Memory B cell (primary cell): ENCODE measurements at places on chromosomes 1 and 21.

GRCh38 chr1:77349275-77349674 is 67.5 kb downstream of the AK5 start:
- no peak for DNase-seq

DNA sequence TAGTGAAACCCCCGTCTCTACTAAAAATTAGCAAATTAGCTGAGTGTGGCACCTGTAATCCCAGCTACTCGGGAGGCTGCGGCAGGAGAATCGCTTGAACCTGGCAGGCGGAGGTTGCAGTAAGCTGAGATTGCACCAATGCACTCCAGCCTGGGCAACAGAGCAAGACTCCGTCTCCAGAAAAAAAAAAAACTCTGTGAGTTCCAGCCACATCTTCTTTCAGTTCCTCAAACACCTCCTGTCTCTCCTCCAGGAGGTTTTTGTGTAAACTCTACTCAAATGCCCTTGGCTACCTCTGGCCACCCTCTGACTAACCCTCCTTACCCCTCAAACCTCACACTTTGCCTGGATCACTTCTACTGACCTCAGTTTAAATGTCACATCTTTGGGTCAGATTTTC is 38.1 kb downstream of the RCSD1 start:
- peak; percentile 14 for DNase-seq

GRCh38 chr1:42379794-42380585 is 602 bp upstream of the RIMKLA start:
- DNase-seq = peak; percentile 23

DNA sequence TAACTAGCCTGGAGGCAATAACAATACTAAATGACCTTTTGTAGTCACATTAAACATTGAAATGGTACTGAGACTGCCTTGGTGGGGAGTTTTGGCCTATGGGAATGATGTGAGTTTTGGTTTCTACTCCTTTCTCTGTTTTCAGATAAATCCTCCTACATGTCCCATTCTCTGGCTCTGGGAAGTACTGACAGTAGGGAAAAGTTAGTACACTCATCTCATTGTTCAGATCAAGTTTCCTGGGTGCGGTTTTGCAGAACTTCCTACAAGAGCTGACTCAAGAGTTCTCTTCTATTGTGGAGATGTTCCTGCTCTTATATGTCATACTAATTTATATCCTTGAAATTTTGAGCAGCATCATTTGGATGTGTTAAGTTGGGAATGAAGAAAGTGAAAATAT is 74.2 kb upstream of the MACF1 start:
- no peak for DNase-seq

DNA sequence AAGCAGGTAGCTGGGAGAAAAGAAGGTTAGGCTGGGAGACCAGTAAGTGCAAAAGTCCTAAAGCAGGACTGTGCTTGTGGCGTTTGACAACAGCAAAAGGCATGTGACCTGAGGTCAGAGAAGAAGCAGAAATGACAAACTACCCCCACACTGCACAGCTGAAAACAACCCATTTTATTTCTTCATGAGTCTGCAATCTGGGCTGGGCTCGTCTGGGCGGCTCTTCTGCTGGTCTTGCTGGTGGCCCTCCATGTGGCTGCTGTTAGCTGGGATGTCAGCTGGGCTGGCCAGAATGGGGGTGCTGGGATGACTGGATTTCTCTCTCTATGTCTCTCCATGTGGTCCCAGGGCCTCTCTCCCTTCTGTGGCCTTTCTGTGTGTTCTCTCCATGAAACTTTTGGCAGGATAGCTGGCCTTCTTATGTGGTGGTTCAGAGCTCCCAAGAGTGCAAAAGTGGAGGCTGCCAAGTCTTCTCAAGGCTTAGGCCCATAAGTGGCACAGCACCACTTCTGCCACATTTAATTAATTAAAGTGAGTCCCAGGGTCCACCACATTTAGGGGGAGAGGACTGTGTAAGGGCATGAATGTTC is 128.6 kb downstream of the RIPK4 start:
- DNase-seq = no peak

- no peak for DNase-seq
These were observed 28.1 kb downstream of the PLXNA2 start for GRCh38 chr1:208216062-208216461.

DNA sequence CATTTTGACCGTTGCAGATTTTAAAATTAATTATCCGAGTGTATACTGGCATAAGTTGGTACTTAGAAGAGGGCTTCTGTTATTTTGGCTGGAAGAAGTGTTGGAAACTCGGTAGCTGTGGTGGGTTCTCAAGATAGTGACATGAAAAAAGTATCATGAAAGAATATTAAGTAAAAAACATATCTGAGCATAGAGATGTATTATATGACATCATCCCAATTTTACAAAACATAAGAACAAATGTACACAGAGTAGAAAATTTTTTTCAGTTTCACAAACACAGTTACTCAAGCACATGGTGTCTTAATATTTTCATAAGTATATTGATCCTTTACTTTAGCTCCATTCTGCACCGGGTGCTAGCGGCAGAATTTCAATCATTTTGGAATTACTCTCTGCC is 684 bp downstream of the IFI16 start:
- DNase-seq = no peak

DNA sequence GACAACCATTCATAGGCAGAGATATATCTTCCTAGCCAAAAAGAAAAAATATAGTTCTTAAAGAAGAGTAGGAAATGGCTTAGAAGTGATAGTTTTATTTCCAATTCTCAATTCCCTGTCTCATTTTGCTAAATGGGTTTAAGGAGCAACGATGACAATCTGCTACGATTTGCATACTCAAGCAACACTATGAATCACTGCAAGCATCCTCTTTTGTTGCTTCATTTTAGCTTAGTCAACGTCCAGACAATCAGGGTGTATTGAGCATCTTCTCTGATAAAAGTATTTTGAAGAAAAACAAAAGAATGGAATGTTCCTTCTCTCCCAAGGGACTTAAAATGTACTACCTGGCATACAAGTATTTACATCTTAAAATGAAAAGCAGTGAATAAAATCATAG is 80.6 kb downstream of the RGS7 start:
- no peak for DNase-seq

DNA sequence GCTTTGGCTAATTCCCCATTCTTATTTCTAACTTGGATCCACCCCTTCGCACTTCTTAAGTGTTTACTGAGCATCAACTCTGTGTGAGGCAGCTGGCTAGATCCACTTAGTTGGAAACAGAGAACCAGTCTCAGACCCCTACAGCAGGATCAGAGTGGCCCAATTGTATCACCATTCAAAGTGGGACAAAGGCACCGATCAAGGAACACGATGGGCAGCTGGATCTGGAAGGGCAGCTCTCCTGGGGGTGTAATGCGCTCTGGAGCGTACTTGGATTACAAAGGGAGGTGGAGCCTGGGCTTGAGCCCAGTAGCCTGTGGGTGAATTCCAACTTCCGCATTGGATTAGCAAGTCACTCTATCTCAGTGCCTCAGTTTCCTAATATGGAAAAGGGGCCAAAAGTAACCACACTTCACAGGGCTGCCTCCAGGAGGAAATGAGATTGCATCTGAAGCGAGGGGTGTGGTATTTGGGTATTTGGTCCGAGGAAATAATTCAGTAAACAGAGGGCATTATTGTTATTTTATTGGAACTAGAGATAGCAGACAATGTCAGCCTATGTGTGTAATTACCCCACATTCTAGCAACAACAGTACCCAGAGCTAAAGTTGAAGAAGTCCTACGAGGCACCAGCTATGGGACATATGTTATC is 11.9 kb downstream of the ECE1 start:
- DNase-seq = no peak

- DNase-seq = no peak
These were observed 18.1 kb downstream of the USP48 start for GRCh38 chr1:21764615-21765423.

- no peak for DNase-seq
These were observed 59.8 kb downstream of the ZSCAN20 start for GRCh38 chr1:33532250-33532649.

DNA sequence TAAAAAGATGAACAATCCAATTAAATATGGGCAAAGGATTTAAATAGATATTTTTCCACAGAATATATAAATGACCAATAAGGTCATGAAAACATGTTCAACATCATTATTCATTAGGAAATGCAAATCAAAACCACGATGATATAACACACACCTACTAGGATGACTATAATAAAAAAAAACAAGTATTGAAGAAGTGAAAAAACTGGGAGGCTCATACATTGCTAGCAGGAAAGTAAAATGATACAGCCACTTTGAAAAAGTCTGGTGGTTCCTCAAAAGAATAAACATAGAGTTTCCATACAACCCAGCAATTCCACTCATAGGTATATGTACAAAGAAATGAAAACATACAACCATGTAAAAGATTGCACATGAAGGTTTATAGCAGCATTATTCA is 75.7 kb upstream of the RAB4A start:
- DNase-seq = no peak

DNA sequence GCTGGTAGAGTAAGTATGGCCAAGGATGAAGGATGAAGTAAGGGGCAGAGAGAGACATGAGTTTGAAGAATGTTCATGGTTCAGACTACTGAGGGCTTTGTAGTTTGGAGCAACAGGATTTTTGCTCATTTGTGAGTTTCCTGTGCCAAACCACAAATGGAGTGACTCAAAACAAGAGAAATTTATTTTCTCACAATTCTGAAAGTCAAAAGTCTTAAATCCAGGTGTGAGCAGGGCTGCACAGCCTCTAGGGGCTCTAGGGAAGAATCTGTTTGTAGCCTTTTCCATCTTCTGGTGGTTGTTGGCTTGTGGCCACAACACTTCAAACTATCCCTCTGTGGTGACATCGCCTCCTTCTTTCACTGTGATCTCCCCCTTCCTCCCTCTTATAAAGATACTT is 58.9 kb downstream of the RHOU start:
- DNase-seq = no peak

DNA sequence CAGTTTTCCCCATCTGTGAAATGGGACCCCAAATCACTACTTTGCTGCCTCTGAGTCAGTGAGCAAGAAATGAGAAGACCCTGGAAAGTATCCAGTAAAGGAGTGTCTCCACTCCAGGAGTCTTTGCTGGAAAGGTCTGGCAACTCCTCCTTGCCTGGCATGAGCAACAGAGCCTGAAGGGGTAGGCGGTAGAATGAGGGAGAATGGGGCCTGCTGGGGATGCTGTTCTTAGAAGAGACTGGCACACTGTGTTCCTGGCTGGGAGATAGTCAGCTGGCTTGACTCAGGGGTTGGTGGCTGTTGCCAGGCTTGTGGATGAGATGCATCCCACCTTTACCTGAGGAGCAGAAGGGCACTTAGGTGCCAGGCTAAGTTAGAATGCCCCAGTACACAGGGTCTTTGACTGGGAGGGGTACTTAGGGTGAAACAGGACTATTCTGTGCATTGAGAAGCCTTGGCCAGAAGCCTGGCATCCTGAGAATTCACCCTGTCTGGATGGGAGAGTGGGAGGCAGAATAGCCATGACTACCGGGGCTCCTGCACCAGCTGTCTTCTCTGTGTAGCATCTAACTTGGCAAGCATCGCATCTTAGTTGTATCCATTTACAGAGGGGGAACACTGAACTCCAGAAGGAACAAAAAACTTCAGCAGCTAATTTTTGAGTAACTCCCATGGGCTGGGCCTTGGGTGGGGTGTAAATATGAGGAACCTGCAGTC is 2.5 kb downstream of the MFSD2A start:
- no peak for DNase-seq

DNA sequence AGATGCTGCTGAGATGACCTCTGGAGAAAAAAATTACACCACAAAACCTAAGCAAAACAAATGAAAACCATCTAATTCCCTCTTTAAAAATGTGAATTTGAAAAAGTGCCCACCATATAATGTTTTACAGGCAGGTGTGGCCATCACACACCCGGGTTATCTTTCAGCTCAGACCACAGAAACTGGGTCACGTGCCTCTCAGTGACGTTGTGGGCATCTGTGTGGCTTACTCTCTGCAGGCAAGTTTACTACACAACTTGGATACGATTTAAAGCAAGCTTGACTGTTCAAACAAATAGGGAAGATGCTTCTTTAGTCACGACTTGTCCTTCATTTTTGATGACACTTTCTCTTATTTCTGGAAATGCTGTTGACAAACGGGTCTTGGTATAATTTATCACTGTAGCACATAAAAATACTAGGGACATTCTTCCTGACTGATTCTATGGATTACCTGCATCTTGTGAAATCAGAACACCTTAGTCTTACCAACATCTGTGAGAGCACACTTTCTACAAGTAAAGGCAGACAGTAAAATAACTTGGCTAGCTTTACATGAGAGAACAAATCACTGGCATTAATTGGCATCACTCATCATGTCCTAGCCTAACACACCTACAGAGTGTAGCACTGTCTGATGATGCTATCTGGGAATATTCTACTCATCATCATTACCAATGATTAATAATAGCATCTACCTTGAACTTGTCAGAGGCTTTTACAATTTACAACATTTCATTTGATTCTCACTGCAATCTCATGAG is 89.3 kb upstream of the EDEM3 start:
- no peak for DNase-seq

DNA sequence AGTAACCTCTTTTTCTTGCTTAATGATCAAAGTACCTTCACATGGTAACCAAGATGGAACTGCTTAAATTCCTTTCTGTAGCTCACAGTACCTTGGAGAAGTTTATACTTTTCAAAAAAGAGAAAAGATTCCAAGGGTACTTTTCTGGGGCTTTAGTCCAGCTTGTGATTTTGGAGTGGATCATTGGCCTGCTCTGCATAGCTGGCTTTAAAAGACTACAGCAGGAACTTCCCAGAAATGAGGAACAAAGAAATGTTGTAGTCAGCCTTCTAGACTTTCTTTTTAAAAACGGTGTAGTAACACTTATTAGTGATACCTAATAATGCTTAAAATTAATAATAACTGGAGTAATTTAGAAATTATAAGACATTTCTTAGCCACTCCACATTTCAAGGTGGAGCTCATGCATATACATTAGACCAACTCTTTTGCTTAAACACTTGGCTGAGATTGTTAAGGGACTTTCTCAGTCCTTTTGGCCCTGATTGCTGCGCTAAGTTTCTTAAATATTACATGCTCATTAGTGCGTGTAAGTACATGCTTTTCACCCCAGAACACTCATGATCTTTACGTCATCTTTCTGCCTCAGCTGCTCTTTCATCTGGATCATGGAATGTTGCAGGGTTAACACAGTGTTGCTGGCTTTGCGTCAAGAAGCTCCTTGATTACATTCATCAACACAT is 57.3 kb downstream of the SDCCAG8 start:
- peak; percentile 20 for DNase-seq

GRCh38 chr1:162088281-162088969 is 18.9 kb downstream of the NOS1AP start:
- DNase-seq = no peak

- no peak for DNase-seq
These were observed 34.9 kb upstream of the TACSTD2 start for GRCh38 chr1:58611861-58612385.

DNA sequence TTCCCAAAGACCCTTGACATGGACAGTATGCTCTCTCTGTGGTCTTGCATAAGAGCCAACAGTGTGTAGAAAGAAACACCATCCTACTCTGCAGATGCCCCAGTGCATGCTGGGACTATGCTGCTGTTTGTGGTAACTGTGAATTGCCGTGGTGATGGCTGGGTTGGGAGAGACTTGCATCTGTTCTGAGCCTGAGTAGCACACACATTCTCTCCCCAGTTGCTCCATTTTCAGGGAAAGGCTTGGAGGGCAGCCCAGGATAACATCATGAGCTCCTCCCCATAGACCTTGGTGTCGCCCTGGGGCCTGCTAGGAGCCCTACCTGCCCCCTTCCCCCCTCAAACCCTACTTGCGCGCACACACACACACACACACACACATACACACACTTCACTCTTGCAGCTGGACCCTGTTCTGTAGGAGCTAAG is 120.9 kb upstream of the IPO9 start:
- DNase-seq = no peak
